NCI-H1417 (cell line): ENCODE measurements at places on chromosomes 4 and X.

DNA sequence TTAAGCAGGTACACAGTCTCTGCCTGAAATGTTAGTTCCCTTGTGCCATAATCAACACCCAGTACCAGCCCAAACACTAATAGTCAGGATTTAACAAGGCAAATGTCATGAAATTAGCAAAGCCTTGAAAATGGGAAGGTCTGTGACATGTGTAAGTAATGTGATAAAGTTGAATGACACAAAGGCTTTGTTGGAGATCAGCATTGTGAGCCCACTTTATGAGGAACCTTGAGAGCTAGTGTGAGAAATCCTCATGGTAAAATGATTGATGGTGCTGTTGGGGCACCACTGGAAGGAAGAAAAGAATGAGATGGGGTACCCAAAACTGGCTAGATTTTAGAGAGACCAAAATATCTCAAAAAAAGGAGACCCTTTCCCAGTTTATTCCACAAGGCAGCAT is 3.3 kb upstream of the LIN54 start:
- no peak for DNase-seq

GRCh38 chr4:36332023-36332781 is 50.8 kb downstream of the DTHD1 start:
- no peak for DNase-seq

- no peak for DNase-seq
These were observed 80.1 kb downstream of the TMEM131L start for GRCh38 chr4:153546280-153546679.

GRCh38 chr4:25494166-25494565 is 117.1 kb downstream of the ANAPC4 start:
- DNase-seq: no peak

GRCh38 chrX:19190902-19191301 is 68.6 kb upstream of the ADGRG2 start:
- no peak for DNase-seq

GRCh38 chrX:13009844-13010243 is 34.6 kb downstream of the FAM9C start:
- DNase-seq: no peak

DNA sequence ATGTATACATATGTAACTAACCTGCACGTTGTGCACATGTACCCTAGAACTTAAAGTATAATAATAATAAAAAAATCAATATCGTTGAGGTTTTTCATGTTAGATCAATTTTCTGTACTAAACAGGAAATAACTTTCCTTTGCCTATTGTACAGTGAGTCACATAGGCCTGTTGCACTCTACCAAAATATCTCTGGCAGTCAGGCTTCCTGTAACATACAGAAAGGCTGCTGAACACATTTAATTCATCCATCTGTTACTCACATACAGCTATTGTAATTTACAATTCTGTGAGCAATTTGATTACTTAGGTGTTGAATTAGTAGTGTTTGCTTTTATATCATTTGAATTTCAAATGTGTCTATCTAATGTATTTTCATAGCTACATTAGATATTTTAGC is 427.8 kb downstream of the TMA16 start:
- DNase-seq: no peak

- DNase-seq: no peak
These were observed 98.8 kb downstream of the KLHL4 start for GRCh38 chrX:87616371-87616770.

GRCh38 chrX:151703487-151703886 is 8.2 kb downstream of the PRRG3 start:
- DNase-seq: no peak

DNA sequence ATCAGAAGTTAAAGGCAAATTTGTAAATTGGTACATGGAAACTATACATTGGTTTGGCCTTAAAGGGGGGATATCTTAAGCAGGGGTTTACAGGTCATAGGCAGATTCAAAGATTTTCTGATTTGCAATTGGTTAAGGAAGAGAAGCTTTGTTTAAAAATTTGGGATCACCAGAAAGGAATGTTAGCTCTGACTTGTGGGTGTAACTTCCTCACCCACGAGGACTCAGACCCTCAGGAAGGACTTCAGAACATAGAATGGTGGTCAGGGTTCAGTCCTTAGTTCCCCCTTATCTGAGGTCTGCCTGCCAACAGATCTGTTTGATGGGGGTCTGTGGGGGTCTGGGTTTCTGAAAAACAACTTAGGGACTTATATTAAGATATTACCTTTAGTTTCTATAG is 427.4 kb upstream of the DIPK2B start:
- DNase-seq: no peak

GRCh38 chr4:35250331-35250730 is 994.0 kb downstream of the ARAP2 start:
- DNase-seq: peak; percentile 12

- DNase-seq: peak; percentile 73
These were observed 31.1 kb downstream of the F11 start for GRCh38 chr4:186297013-186297645.

- no peak for DNase-seq
These were observed 16.7 kb downstream of the SLC7A11 start for GRCh38 chr4:138225477-138225876.

DNA sequence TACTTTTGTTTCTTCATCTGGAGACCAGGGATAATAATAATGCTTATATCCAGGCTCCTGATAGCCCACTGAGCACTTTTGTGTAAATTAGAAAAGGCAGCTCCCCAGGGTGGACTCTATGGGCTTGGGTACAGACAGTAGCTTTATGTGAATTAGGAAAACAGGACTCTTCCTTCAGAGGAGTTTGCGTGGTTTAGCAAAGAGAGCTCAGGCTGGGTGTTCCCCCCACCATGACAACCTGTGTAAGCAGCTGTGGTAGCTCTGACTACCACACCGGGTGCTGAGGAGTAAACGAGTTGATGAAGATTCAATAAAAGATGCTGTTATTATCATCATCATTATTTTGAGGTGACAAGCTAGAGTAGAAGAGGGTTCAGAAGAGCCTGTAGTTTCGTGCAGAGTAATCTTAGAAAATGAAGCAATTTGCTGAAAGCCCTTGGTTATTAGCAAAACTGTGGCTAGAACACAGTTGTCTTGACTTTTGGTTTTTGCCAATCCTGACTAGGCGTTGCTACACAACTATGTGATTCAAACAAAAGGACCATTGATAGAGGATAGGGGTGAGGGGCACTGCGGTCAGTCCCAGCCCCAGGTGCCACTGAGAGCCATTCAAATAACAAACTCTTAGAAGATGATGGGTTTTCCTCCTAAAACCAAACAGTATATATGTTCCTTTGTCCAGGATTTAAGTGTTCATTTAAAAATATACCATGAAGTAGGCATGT is 60.6 kb upstream of the LIMCH1 start:
- DNase-seq: peak; percentile 59

DNA sequence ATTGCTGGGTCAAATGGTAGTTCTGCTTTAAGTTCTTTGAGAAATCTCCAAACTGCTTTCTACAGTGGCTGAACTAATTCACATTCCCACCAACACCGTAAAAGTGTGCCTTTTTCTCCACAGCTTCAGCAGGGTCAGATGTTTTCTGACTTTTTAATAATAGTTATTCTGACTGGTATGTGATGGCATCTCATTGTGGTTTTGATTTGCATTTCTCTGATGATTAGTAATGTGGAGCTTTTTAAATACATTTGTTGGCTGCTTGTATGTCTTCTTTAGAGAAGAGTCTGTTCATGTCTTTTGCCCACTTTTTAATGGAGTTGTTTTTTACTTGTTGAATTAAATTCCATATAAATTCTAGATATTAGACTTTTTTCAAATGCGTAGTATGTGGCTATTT is 257.5 kb upstream of the ANKRD50 start:
- DNase-seq: no peak
